ENCODE measurements at places on chromosomes 4 and X.

DNA sequence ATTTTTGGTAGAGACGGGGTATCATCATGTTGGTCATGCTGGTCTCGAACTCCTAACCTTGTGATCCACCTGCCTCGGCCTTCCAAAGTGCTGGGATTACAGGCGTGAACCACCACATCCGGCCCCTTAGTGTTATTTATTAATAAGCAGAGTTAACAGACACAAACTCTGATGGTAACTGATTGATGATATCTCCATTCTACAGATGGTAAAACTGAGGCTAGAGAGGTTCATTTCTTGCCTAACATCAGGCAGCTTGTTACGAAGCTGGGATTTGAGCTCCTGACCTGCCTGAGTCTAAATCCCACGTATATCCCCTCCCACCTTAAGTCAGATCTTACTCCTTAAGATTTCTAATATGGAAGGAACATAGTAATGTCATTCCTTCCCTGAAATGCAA lies 36.9 kb downstream of the TBC1D14 start:
- no peak for DNase-seq

- no peak for DNase-seq
Observed at GRCh38 chr4:115229873-115230272, 116.5 kb upstream of the NDST4 start.

DNA sequence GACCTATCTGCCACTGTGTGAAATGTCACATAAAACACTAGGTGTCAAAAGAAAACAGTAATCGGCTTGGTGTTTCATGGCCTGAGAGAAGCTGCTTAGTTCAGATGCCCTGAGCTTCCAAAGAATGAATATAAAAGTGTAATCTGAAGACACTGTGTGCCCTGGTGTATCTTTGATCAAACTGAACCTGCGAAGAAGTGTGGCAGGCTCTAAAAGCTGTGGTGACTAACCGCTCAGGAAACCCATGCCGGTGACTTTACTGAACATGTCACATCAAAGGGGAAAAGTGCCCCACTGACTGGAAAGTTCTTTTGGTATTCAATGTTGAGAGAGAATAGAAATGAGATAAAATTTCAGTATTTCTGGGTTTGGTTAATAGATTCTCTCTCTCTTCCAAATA lies 89.1 kb downstream of the CLCN4 start:
- DNase-seq, result no peak

GRCh38 chr4:7767966-7768365 lies 171.7 kb downstream of the AFAP1 start:
- no peak for DNase-seq

DNA sequence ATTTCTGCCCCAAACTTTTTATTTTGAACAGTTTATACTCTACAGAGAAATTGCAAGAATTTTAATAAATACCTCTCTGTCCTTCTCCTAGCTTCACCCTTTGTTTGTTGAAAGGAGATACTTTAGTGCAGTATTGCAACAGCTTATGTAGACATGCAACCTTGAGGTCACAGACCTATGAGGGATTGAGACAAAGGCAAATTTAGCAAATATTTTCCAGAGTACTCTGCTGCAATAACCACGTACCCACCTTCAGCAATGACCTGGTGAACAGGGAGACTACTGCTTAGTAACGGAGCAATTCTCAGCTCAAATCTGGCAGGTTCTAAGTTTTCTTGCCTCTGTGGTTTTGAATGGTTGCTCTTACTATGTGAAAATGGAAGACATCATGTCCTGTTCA lies 13.2 kb downstream of the FGA start:
- no peak for DNase-seq

DNA sequence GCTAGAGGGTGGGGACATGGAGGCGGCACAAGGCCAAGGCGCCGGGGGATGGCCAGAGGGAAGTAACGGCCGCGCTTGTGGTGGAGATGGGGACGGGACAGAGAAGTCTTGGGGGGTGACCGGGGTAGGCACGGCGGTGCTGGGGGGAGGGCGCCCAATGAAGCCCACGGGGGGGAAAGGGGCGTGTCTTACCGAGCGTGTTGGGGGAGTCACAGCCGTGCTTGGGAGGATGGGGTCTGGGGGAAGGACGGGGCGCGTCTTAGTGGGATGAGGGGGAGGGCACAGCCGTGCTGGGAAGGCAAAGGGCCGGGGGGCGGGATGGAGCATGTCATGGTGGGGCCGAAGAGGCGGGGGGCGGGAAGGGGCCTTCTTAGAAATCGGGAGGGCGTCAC lies 952 bp downstream of the ARSD start:
- peak; percentile 8 for DNase-seq

DNA sequence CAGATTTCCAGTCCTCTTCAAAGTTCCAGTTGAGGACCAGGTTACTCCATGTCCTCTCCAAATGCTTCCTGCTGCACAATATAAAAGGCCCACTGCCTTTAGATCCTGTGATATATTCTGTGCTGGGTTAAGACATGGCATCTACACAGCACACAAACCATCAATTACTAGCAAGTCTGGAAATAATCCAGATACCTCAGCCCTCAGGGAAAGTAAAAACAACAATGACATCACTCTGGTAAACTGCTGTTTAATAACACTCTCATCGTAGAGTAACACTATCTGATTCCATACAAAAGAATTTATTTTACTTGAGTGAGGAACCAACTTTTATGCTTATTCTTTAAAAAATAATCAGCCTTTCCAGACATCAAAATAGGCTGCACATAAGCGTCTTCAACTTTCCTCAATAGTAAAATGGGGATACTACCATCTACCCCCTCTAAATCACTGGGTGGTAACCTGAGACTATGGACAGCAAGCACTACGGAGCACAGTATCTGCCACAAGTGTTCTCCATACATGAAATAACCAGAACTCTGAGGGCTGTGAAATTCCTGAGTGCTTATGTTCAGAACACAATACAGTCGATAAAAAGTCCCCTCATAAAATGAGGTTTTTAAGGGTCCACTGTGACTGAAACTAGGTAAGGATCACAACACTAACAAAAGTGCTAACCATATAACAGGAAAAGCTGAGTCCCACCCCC lies 53.4 kb downstream of the ABCG2 start:
- no peak for DNase-seq

- DNase-seq, result no peak
Observed at GRCh38 chr4:151797131-151797530, 36.3 kb upstream of the GATB start.

- no peak for DNase-seq
Observed at GRCh38 chr4:108839333-108839732, 76.5 kb upstream of the ETNPPL start.

DNA sequence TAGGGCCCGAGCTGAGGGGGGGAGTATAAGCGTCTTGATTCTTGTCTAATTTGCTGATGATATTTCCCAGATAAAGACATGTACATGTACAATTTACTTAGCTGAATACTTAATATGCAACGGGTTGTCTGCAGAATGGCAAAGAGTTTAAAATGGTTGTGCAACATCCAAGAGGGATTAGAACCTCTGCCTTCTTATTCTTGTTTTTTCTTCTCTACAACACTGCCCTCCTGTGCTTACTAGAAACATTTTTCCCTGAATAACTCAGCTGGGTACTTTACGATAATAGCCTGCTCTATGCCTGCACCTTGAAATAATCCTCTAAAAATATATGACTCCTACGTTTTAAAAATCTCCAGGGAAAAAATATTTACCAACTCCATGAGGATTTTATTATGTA lies 41.8 kb downstream of the INTS12 start:
- DNase-seq, result no peak

DNA sequence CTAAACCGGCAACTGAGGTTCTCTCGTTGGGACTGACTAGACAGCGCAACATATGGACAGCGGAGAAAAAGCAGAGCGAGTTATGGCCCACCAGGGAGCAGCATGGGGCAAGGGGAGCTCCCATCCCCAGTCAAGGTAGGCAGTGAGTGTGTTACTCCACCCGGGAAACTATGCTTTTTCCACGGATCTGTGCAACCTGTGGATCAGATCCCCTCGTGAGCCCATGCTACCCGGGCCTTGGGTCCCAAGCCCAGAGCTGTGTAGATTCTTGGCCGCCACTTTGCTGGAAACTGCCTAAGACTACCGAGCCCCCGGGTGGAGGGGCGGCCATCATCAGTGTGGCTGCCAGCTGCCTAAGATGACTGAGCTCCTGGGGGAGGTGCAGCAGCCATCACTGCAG lies 140.9 kb downstream of the PAPSS1 start:
- no peak for DNase-seq

DNA sequence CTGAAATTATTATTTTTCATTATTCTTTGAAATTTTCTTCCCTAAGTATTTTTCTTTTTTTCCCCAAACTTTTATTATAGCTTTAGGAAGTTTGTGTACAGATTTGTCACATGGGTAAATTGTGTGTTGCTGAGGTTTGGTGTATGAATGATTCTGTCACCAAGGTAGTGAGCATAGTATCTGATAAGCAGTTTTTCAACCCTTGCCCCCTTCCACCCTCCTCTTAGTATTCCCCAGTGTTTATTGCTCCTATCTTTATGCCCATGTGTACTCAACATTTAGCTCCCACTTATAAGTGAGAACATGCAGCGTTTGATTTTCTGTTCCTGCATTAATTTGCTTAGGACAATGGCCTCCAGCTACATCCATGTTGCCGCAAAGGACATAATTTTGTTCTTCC lies 103.9 kb upstream of the MAGEB2 start:
- DNase-seq, result no peak

GRCh38 chrX:69010339-69010738 lies 154.9 kb downstream of the PJA1 start:
- no peak for DNase-seq

DNA sequence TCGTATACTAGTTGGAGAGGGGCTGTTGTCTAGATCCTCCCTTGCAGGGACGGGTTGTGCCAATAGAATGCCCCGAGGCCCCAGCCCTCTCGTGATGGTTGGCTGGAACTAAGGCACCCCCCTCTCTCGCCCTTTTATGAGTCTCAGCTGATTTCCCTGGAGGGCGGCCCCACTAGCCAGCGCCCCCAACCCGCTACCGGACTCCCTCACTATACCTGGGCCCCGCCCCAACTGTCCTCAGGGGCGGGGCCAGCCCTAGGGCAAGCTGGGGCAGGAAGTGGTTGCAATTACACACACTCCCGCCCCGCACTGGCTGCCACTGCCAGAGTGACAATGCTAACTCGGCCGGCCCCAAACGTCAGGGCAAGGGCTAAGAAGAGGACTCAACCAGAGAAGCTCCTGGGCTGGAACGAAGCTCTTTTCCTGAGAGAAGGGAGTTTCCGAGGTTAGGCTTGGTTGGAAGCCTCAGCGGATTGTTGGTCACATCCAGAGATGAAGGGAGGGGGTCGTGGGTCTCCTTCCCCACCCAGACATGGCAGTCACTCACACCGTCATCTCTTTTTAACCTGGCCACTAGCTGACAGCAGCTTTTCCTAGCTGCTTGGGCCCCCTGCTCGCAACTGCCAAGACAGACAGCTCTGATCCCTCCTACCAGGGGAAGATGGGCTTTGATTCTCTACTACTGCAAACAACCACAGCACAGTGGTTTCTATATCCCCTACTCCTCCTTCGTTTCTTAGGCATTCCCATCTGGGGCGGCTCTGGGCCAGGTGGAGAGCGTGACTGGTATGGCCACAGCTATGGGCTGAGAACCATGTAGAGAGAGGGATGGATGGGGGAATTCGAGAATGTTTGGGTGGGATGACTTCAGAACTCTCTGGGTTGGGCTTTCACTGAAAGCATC lies 21.0 kb upstream of the BCORL1 start:
- DNase-seq, result peak; percentile 61

DNA sequence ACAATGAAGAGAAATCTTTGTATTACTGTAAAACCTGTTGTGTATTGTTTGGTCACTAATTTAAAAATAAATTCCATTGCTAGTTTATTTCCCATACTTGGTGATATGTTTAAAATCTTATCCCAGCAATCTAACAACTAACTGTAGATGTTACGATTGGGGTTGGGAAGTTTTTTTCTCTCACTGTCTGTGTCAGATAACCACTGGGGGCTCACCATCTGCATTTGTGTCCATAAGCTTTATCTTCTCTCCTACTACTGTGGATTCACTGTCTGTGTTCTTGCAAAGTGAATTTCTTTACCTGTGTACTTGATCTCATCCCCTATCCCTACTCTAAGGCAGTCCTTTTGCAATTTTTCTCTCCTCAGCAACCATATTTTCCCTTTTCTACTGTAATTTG lies 81.3 kb downstream of the STIM2 start:
- DNase-seq, result no peak

GRCh38 chrX:129934461-129934860 lies 28.5 kb downstream of the UTP14A start:
- no peak for DNase-seq

- DNase-seq, result no peak
Observed at GRCh38 chrX:137366018-137366633, 199.8 kb upstream of the ZIC3 start.

GRCh38 chrX:41781500-41781899 lies 57.5 kb downstream of the GPR82 start:
- no peak for DNase-seq

GRCh38 chr4:100483796-100484195 lies 34.0 kb downstream of the EMCN start:
- no peak for DNase-seq

GRCh38 chrX:153651540-153652079 lies 4.6 kb downstream of the DUSP9 start:
- no peak for DNase-seq

- no peak for DNase-seq
Observed at GRCh38 chrX:19791562-19791961, 95.8 kb downstream of the SH3KBP1 start.

GRCh38 chr4:112402098-112402497 lies 104.9 kb downstream of the ALPK1 start:
- no peak for DNase-seq

DNA sequence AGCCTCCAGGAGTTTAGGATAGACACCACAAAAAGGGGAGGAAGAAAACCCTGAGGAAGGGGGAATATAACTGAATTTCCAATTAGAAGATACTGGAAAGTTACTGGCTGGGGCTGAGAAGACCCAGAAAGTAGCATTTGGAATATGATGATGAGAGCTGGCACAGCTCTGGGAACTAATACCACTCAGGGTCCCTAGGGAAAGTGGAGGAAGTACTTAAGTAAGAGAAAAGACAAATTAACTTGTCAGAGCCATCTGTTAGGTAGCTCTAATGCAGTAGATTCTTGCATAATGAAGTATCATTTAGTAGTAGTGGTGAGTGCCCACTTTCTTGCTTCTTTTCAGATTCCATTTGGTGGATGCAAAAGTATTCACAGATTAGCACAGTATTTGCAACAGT lies 90.8 kb upstream of the TSPAN5 start:
- DNase-seq, result no peak

GRCh38 chrX:110667706-110668105 lies 127.9 kb downstream of the CHRDL1 start:
- DNase-seq, result no peak

DNA sequence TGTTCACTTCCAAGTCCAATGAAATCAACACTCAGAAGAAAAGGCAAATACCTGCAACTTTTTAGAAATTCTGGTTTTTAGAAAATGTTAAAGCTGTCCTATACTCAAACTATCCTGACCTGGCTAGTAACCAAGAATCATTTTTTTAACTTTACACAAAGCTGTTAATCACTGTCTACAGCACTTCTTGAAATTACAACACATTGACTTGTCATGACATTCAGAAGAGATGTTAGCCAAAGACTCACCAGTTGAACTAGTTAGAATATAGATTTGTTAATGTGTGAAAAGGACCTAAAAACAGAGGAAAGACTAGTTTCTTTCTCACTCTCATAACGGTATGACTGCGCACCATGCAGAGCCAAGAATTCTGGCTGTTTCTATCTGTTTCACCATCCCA lies 98.8 kb downstream of the COX18 start:
- DNase-seq, result no peak

GRCh38 chrX:3017492-3017891 lies 11.1 kb downstream of the ARSH start:
- no peak for DNase-seq

Data from GM12891 (cell line).